Muscle of arm (tissue), 14 donors: ENCODE measurements at places on chromosomes 12 and 14.

GRCh38 chr12:122368361-122369073 is 54.0 kb downstream of the CLIP1 start:
- DNase-seq, result no peak

DNA sequence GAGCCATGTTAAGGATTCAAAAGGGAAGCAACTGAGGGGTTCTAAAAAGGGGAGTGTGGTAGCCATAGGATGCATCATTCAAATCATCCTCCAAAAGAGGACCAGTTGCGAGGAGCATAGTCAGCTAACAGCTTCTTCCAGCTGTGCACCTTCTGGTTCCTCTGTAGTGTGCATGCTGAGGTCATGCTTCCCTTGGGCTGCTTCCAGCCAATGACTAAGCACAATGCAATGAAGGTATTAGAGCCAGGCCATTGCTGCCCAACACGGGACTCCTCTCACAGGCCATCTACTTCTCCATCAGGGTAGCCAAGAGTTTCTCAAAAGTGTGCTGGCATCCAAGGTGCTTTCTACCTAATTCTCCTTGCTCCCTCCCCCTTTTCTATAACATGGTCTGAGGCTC is 69.2 kb upstream of the ARID2 start:
- no peak for DNase-seq

DNA sequence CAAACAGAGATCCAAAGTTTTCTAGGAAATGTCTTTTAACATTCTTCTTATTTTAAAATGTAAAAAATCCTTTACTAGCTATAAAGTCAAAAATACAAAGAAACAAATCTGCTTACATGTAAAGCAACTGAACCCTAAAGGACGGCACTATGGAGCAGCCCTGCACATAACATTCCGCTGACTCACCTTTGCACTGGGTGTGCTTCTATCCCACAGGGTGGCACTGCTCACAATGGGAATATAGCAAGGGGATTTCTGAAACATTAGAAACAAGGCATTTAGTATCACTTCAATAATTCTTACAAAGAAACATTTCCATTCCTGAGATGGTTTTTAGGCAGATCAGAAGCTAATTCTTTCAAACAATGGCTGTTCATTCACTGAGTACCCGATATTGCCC is 94.3 kb downstream of the C12orf42 start:
- no peak for DNase-seq

GRCh38 chr12:48037267-48037915 is 33.1 kb upstream of the COL2A1 start:
- DNase-seq, result no peak

DNA sequence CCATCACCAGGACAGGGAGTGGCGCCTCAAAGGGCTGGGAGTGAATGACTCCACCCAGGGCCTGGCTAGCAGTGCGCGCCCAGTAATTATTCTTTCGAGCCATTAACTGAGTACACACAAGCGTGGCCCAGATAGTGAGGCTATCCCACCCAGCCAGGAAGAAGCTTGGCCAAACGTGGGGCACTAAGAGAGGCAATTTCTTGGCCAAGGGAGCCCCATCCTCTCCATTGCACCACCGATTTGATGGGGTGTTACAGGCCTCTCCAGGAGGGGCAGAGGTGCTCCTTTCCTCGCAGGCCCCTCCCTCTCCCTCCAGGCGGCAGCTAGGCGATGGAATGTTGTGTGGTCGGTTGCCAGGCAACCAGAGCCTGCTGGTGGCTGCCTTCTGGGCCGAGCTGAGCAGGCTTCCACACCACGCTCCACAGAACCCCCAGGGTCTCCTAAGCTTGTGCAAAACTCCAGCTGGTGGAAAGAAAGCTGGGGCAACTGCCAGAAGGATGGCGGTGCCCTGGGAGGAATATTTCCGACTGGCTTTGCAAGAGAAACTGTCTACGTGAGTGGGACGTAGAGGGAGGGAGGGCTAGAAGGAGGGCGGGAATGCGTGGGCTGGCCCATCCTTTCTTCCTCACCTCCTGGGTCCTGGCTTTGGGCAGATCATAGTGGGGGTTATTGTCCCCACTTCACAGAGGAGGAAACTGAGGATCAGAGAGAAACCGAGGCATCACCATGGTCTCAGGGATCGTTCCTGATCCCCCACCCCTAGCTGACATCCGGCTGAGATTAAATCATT is at the start of gene CFAP73:
Gene CFAP73 (plus strand): TSS at position 364 of the 790 bp plus-strand sequence. CDS start 134 bp downstream, at position 498.
- DNase-seq, result peak; percentile 58

GRCh38 chr14:91257328-91258010 is 13.0 kb upstream of the GPR68 start:
- no peak for DNase-seq

- DNase-seq, result no peak
These were observed 20.0 kb upstream of the FLVCR2 start for GRCh38 chr14:75558440-75558839.

DNA sequence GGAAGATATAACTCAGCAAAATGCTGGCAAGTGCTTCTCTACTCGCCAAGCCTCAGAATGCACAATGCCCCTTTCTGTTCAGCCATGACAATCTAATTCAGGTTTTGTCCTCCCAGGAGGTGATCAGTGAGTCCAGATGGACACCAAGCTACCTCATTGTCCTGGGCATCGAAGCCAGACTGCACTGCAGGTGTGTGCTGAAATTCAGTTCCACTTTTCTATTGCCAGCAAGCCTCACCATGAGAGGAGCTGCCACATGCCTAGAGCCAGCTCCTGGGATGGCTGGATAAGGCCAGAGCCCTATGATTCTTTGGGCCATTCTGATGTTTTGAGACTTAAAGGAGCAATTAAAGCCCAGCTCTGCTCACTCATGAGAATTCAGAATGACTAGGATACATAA is 186.7 kb downstream of the GRIN2B start:
- DNase-seq, result no peak

GRCh38 chr14:20530771-20531571 is 25.6 kb downstream of the RNASE10 start:
- DNase-seq, result peak; percentile 66

- no peak for DNase-seq
These were observed 90.9 kb upstream of the CPM start for GRCh38 chr12:69023840-69024239.

DNA sequence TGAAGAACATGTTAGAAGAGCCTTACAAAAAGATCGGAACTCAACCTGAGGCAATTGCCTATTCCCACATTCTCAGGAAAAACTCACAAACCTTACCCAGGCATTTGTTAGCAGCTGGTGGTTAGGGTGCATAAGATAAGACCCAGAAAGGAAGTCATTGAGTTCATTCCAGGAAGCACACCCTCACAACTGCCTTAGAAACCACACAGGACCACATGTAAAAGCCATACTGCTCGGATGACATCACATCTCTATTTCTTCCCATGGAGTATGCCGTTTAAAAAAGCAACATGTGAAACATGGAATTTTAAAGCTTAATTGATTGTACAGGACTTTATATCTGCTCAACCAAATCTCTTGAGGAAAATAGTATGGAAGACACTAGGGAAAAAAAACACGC is 411.2 kb downstream of the DAD1 start:
- no peak for DNase-seq

GRCh38 chr12:7892186-7892980 is 19.7 kb upstream of the SLC2A14 start:
- no peak for DNase-seq

DNA sequence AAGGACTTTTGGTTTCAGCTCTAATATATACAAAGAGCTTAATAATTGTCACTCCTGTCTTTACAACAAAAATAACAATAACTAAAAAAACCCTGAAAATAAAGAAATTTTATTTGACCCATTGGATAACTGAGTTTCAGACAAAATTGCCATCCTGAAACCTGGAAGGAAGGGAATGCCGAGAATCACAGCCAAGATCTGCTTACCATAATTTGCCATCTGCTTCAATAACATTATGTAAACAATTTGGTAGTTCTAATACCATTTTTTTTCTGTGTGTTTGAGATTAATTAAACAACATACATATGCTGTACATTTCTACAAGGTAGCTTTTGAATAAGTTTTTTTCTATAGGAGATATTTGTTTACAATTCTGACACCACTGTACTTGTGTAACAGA is 596.3 kb upstream of the MGAT4C start:
- no peak for DNase-seq

- no peak for DNase-seq
These were observed 799.7 kb downstream of the DIO2 start for GRCh38 chr14:79411403-79412174.

GRCh38 chr14:57391517-57392195 is 1.3 kb downstream of the NAA30 start:
- peak; percentile 15 for DNase-seq

- no peak for DNase-seq
These were observed 413 bp downstream of the DAD1 start for GRCh38 chr14:22588526-22589095.

DNA sequence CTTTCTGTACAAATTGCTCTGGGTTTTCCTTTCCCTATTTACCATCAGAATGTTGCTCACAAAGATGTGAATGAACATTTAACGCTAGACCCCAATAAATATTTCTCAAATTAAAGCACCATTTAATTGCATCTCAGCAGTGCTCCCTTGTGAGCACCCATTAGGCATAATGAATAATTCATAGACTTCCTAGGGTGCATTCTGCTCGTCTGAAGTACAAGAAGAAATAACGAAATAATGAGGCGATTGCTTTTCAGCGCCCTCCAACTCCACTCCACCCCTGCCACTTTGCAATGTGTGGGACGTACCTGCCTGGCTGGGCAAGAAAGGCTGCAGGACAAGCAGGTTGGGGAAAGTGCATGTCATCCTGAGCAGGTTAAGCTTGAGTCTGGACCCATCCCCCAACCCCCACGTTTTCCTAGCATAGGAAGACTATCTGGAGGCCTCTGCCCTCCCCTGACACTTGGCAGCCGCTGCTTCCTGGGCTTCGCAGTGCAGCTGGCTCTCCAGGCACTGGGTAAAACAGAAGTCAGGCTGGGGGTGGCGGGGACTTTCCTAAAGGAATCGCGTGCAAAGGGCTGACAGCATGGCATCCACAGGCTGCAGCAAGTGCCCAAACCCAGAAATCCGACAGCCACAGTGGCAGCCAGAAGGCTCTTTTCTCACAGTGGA is 253.7 kb downstream of the DUSP6 start:
- no peak for DNase-seq

DNA sequence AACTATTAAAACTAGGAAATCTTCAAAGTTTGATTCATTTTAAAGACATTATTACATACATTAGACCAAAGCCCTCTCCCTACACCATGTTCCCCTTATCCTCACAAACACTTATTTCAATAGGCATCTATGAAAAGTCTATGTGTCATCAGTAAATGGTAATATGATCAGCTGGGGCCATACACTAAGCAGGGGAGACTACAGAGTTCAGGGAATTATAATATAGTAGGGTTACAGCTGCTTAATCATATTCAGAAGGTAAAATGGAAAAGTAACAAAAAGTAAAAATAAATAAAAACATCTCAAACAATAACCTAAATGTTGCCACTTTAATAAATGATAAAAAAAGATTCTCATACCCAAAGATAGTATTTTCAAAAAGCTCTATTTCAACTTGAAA is 29.1 kb downstream of the PAWR start:
- DNase-seq, result no peak

GRCh38 chr12:124020514-124020949 is 47.5 kb downstream of the ZNF664 start:
- no peak for DNase-seq

- no peak for DNase-seq
These were observed 59.6 kb upstream of the LRTM2 start for GRCh38 chr12:1760566-1761382.

- no peak for DNase-seq
These were observed 36.0 kb upstream of the FAR2 start for GRCh38 chr12:29113101-29113500.

DNA sequence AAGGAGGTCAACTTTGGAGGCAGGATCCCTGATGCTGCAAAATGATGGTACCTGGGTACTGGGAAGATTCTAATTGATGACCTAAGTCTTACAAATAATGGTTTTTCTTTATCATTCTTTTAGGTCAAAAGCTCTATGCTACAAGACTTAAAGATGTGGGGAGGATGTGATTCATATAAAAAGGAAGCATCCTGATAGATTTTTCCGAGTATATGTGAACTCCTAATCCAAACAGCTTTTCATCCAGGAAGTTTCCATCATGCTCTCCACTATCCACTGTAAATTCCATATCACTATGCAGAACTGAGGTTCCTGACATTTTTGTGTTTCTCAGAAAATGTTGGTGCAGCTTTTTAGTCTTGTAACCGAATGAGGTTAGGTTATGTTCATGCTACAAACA is 293.2 kb downstream of the PAWR start:
- DNase-seq, result no peak

- no peak for DNase-seq
These were observed 43.5 kb downstream of the B4GALNT3 start for GRCh38 chr12:503111-503761.

DNA sequence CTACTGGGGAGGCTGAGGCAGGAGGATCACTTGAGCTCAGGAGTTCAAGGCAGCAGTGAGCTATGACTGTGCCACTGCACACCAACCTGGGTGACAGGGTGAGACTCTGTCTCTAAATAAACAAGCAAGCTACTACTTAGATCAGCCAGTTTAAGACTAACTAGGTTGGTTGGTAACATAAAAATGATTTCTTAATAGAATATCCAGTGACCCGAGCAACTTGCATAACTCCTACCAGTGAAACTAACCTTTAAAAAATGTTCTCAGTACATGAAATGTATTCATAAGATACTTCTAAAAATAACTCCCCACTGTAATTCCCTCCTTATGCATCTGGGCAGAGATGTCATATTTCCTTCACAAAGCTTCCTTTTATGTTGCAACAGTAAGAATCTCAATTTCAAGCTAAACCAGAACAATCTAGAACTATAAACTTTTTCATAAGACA is 15.9 kb downstream of the TAOK3 start:
- DNase-seq, result peak; percentile 52

- no peak for DNase-seq
These were observed 31.1 kb downstream of the BEGAIN start for GRCh38 chr14:100556140-100556475.

GRCh38 chr12:85529896-85530295 is 249.9 kb downstream of the ALX1 start:
- no peak for DNase-seq

GRCh38 chr12:44848703-44849085 is 27.4 kb downstream of the NELL2 start:
- no peak for DNase-seq

DNA sequence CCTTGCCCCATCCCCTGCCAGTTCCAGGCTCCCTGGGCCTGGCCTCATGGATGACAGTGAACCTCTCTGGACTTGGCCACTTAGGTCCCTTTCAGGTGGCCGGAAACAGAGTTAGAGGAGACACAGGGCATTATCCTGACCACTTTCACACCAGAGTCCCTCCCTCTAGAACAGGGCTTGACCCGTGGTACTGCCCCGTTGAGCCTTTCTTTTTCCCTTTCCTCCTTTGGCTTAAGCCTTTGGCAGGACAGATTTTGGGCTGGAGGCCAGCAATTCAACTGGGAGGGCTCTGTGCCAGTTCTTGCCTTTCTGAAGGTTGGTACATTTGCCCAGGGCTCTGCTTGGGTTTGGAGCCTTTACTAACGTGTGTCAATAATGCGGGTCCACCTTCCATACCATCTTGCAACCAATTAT is 22.8 kb downstream of the TPCN1 start:
- peak; percentile 45 for DNase-seq

DNA sequence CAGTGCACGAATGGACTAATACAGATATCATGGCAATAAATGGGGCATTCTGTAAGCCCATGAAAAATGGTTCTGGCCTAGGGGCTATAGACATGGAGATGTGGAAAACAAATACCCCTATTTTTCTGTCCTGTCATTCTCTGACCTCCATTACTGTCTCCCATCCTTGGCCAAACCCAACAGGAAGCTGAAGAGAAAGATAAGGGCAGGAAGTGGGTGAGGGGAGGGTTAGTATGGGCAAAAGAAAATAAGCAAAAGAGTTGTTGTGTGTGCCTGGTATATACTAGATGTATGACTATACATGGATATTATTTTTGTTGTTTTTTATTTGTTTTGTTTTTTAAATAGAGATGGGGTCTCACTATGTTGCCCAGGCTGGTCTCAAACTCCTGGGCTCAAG is 339.3 kb downstream of the PCNX1 start:
- DNase-seq, result no peak
